ENCODE measurements at places on chromosomes 2 and 18.

- DNase-seq: no peak
These were observed 57.9 kb downstream of the FAM171B start for GRCh38 chr2:186751790-186752189.

DNA sequence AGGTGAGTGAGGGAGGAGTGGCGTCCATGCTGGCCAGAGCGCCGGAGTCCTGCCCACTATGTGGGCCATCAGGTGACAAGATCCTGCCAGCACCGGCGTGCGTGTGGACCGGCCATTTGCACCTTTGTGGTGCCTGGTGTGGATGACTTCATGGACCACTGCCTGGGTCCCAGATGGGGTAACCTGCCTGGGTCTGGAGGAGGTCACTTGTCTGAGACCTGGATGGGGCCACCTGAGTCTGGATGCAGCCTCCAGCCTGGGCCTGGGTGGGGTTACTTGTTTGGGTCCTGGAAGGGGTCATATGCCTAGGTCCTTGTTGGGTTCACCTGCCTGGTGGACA is 299.6 kb downstream of the NDUFA10 start:
- no peak for DNase-seq

GRCh38 chr18:12119358-12119757 is 25.7 kb downstream of the ANKRD62 start:
- peak; percentile 6 for DNase-seq

DNA sequence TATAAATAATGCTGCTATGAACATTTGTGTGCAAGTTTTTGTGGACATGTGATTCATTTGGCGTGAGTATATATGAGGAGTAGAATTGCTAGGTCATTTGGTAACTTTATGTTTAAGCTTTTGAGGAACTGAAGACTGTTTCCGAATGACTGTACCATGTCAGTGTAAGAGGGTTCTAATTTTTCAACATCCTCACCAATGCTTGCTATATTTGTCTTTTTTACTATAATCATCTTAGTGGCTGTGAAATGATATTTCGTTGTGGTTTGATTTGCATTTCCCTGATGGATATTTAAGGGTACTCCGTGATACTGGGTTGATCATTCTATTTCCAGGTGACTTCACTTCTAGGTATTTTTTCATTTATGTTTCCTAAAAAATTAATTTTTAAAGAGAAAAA is 241.1 kb downstream of the BCL2 start:
- no peak for DNase-seq

- no peak for DNase-seq
These were observed 4.1 kb downstream of the ASB3 start for GRCh38 chr2:53782676-53783075.

DNA sequence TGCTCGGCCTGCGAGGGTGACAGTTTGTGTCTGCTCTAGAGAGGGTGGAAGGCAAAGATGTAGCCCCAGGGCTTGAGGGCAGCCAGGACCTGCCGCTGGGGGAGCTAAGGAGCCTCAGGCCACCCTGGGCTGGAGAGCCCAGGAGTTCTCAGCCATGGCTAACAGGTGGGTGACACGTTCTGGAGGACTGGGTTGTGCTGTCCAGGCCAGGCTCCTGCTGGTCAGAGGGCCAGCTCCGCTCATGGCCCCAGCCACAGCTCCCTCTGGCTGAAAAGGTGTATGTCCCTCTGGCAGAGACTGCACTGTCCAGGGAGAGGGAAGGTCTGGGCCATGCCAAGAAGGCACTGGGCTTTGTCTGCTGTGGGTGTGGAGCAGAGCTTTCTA is 19.2 kb downstream of the TMEM185B start:
- no peak for DNase-seq

- DNase-seq: no peak
These were observed 53.8 kb downstream of the LRPPRC start for GRCh38 chr2:43941966-43942365.

DNA sequence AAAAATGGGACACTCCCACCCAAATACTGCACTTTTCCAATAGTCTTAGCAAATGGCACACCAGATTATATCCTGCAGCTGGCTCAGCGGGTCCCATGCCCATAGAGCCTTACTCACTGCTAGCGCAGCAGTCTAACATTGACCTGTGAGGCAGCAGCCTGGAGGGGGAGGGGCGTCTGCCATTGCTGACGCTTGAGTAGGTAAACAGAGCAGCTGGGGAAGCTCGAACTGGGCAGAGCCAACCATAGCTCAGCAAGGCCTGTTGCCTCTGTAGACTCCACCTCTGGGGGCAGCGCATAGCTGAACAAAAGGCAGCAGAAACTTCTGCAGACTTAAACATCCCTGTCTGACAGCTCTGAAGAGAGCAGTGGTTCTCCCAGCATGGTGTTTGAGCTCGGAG is 110.4 kb downstream of the CTIF start:
- DNase-seq: no peak

DNA sequence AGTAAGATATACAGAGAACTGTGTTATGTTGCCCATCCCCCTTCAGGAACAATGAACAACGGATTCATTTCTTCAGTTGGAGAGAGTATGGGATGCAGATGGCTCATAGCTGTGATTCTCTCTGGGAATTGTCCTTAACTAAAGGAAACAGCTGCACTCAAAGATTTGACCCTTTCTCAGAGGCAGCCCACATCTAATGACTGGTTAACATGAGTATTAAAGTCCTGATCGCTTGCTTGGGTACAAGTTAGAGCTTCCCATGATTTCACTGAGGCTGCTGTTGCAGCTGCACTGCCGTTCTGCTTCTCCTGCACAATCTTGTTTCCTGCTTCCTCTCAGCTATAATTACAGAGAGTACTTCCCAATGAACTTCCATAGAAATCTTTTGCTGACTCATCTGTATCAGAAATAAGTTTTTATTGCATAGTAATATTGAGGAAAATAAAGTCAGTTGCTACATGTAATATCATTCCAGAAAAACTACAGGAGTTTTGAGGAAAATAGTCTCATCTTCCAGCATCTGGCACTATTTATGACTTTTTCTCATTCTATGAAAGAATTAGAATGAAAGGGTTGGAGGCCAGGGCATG is 12.8 kb upstream of the SCN9A start:
- no peak for DNase-seq

GRCh38 chr2:44053456-44053855 is 57.7 kb upstream of the LRPPRC start:
- DNase-seq: no peak

Measured in hematopoietic multipotent progenitor cell treated with erythropoietin and hydrocortisone succinate and interleukin-3 and kit ligand, for 6 days (in vitro differentiated cells).